ENCODE measurements at places on chromosomes 1 and 21.

DNA sequence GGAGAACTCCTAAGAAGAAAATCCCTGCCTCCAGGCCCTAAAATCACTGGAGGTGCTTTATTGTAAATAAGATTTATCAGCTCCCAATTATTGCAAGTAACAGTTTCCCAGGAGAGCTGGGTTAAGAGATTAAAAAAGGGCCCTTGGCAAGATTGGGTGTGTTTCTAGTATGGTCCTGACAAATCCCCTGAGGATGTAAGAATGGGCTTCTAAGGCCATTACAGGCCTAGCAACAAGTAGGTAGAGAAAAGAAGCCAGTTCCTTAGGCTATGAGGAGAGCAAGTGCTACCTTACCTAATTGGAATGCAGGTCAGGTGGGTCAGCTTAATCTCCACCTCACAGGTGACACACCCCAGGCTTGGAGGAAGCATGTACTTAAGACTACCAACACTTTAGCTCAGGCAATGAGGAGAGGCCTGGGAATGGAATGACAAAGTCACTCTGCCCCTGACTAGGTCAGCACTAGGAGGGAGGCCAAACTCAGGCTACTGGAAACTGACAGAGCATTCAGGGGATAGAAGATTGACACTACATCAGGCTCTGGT lies 6.8 kb upstream of the OTUD7B start:
- DNase-seq = no peak

DNA sequence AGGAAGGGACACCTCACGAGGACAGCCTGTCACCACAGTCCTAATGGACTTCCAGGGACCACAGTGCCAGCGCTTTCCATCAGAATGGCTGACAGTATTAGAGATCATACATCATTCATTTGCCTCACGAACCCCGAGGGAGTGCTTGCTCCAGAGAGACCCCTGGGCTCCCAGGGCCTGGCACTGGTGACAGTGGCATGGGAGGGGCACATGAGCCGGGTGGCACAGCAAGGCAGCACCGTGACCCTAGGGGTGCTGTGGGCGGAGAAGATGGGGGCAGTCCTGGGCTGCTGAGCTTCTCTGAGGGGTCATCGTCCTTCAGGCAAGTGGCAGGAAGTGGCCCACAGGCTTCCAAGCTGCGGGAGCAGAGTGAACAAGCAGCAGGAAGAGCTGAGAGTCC lies 16.4 kb upstream of the TSPEAR start:
- DNase-seq = no peak

- no peak for DNase-seq
Observed at GRCh38 chr1:213162338-213162737, 111.3 kb downstream of the RPS6KC1 start.

GRCh38 chr1:37682334-37682987 lies 9.9 kb upstream of the CDCA8 start:
- peak; percentile 85 for DNase-seq

- DNase-seq = no peak
Observed at GRCh38 chr1:46041974-46042373, 90.5 kb downstream of the PIK3R3 start.

DNA sequence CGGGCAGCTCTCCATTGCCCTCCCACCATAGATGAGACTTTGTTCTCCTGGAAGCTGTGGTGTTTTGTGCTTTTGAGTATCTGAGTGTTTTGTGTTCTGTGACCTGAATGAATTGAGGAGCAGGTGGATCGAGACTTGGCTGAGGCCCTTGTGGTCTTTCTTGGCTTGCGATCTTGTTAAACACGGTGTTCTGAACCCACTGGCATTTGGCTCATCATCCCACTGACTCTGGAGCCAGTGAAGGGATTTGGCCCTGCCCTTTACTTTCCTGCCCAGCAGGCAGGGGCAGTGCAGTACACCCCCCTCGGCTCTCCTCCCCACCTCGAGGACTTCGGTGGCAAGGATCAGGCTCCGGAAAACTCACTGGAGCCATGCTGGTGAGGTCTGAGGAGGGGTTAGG lies 30.6 kb downstream of the PKNOX1 start:
- no peak for DNase-seq

GRCh38 chr1:22751124-22751531 lies 40.5 kb downstream of the EPHB2 start:
- DNase-seq = no peak

DNA sequence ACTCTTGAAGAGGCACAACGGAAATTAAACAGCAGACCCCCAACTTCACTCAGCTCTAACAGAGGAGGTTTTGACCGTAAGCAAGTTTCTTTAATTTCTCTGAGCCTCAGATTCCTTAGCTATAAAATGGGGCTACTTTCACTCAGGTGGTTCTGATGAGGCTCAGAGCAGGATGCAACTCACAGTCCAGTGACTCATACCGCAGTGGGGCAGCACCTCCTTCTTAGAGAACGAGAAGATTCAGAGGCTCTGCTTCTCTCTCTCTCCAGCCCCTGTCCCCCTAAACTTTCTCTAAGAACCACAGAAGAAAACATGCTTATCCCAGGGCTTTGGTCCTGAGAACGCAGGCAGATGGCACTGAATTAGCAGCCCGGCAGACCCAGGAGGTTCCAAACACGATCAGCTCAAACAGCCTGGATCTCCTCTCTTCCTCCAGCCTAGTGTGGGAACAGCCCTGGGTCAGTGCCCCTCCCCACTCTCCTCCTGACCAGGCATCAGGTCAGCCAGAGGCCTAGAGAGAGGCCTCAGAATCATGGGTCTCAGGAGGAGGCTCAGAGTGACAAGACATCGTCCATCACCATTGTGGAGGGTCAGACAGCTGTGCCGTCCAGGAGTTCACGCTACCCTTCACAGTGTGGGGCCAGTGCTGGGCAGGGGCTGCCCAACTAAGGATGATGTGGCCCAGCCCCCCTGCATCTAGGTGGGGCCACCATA lies 433.0 kb downstream of the PTPRU start:
- DNase-seq = peak; percentile 11

GRCh38 chr1:63773815-63774616 lies at the start of gene ROR1:
Gene ROR1, plus strand, starts transcription at chr1:63774017.
- DNase-seq = peak; percentile 93

- no peak for DNase-seq
Observed at GRCh38 chr1:79129914-79130313, 123.4 kb upstream of the ADGRL4 start.

DNA sequence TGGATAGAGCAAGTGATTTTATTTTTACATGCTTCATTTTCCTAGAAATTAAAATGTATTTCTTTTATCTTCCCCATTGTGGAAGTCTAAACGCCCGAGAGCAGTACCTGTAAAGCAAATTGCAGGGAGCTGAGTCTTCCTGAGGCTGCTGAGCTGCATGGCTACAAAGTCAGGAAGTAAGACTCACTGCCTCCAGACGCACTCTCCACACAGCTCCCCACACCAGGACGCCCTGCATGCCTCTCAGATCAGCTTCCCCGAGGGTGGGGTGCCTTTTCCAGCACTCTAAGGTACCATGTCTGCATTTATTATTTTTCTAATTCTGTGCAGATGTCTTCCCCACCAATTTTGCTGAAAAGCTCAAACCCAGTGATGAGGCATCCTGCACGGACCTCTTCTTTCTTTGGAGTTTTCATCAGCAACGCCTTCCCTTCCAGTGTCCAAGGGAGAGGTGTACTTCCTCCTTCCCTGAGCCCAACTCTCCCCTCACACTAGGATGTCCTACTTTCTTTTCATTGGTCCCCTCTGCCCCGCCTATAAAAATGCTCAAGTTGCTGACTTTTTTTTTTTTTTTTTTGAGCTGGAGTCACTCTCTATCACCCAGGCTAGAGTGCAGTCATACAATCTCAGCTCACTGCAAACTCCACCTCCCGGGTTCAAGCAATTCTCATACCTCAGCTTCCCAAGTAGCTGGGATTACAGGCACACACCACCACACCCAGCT lies 114.7 kb downstream of the PCNX2 start:
- no peak for DNase-seq

GRCh38 chr1:29963946-29964345 lies 727.6 kb downstream of the PTPRU start:
- peak; percentile 18 for DNase-seq

DNA sequence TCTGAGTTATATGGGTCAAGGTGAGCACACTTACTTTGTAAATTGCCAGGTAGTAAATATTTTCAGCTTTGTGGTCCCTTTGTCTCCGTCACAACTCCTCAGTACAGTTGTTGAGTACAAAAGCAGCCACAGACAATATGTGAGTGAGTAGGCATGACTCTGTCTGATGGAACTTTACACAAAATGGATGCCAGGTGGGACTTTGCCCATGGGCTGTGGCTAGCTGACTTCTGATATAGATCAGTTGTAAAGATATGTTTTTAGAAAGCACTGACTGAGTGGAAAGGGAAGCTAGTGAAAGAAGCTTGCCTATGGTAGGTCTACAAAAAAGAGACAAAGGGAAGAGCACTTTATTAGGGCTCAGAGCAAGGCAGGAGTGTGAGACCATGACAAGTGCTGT lies 23.1 kb upstream of the IGSF5 start:
- no peak for DNase-seq

GRCh38 chr1:109193653-109194590 lies 19.8 kb upstream of the SARS1 start:
- DNase-seq = no peak

DNA sequence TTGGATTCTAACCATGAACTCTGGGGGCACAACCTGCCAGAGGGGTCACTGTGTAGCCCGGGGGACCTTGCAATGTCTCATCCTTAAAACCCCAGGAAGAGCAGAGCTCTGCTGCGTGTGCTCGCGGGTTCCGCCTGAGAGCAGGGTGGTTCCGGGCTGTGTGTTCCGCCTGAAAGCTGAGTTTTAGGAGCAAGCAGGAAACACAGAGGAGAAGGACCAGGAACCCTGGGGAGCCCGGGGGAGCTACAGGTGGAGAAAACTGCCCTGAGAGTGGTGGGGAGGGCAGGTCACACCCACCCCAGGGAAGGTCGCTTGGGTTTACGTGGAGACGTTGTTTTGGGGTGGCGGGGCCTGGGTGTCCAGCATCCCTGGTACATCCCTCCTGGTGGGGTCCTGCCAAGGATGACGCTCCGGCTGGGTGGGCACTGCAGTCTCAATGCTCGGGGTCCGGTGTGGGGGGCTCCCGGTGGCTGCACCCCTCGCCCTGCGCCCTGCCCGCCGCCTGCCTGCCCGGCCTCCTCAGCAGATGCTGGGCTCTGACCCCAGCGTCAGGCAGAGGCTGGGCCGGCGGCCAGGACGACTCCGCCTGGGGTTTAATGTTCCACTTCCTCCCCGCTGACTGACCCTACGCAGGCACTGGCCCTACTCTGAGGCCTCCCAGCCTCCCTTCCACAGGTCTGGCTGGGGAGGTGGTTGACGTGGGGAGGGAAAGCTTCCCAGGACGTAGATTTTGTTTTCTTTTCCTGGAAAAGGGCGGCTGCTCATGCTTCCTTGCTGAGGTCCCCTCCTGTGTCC lies 17.3 kb upstream of the C1orf159 start:
- peak; percentile 77 for DNase-seq

GRCh38 chr21:37717534-37717933 lies 198.7 kb downstream of the KCNJ6 start:
- no peak for DNase-seq

- no peak for DNase-seq
Observed at GRCh38 chr1:192811006-192811405, 2.2 kb downstream of the RGS2 start.

GRCh38 chr1:8754993-8755392 lies 62.4 kb downstream of the RERE start:
- no peak for DNase-seq

- no peak for DNase-seq
Observed at GRCh38 chr1:226009650-226010044, 10.5 kb upstream of the SDE2 start.

- no peak for DNase-seq
Observed at GRCh38 chr1:21655259-21655658, 13.9 kb downstream of the RAP1GAP start.

DNA sequence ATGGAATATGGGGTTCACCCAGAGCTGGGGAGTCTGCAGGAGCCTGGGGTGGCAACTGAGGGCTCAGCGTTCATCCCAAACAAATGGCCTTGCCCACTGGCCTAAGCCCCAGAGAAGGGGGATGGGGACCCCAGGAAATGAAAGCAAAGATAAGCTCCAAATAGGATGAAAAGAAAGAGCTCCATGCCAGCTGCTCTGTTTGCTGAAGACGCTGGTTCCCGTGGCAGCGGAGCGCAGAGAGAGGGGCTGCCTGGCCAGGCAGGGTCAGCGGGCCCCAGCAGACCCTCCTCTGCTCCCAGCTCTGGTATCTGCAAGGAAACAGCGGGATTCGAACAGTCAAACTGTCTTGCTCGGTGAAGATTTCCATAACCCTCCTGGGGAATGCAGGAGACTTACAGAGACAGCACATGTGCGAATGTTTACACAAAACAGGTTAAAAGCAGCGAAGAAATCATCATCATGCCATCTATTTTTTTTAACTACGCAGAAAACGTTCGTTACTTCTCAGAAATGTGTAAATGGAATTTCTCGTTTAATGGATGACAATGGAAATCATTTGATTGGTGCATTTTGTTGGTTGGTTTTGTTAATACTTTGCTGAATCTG lies 94.4 kb downstream of the PDE9A start:
- no peak for DNase-seq

DNA sequence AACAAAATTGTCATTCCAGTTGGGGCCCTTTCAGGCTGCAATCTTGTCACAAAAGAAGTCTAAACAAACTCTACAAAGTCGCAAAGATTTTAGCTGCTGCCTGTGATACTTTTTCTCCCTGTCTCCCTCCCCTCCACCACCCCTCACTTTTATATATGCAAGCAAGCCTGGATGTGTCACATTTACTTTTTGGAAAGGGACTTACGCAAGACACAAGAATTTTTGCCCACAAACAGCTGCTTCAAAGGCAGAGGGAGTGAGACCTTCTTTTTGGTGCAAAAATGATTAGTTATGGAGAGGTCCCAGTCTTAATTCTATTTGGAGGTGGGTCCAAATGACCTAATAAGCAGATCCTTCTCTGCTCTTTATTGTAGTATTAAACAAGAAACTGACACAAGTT lies 22.9 kb upstream of the RALGPS2 start:
- no peak for DNase-seq

- DNase-seq = no peak
Observed at GRCh38 chr1:160122978-160123495, 7.5 kb downstream of the ATP1A2 start.

DNA sequence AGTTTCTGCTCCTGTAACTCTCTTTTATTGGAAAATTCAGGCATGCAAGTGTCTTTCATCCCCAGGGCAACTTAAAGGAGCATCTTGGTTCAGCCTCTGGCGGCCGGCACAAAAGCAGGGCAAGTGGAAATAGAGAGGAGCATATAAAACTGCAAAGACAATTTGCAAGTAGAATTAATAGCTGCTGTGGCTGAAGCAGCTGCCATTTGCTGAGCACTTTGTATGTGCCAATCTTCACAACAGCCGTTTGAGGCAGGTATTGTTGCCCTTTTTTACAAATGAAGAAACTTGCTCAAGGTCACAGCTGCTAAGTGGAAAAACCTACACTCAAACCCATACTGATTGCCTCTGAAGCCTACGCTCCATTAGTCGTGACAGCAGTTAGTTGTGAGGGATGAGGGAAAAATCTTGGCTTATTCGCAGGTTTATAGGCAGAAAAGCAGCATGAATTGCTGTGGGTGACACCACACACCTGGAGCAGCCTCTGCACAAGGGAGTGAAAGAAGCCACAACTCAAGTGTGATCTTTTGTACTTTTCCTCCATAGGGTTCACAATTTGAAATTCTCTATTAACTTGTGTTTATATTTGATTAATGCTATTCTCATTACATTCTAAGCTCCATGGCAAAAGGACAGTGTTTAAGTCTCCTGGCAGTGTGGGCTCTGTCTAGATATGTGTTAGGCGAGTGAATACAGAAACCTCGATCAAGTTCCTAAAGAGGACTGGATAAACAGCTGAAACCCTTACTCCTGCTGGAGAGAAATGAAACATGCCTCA lies 99.0 kb upstream of the BEND5 start:
- no peak for DNase-seq

- DNase-seq = no peak
Observed at GRCh38 chr1:190373705-190374336, 103.8 kb downstream of the BRINP3 start.

GRCh38 chr1:205396967-205397616 lies 24.8 kb downstream of the LEMD1 start:
- DNase-seq = no peak
